ENCODE measurements at places on chromosomes 4 and X.

DNA sequence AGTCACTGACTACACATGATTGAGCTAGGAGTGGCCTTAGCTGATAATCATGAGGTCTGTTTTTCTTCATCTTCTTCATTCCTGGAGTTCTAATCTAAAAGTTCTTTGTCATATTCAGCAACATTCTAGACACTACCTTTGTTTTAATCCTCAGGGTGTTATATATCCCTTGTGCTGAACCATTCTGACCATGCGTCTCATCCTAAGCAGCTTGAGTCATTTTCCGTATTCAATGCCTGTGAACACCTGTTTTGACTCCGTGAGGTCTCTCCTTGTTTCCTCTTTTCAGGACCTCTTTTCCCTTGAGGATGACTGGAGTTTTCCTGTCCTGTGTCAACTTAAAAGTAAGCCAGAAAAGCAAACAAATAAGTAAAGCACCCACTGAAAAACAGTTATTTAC is 597.9 kb downstream of the GBA3 start:
- DNase-seq, result no peak

- no peak for DNase-seq
These were observed 531 bp downstream of the RUFY3 start for GRCh38 chr4:70722199-70722791.

- no peak for DNase-seq
These were observed 9.5 kb downstream of the CSTF2 start for GRCh38 chrX:100829730-100830129.

DNA sequence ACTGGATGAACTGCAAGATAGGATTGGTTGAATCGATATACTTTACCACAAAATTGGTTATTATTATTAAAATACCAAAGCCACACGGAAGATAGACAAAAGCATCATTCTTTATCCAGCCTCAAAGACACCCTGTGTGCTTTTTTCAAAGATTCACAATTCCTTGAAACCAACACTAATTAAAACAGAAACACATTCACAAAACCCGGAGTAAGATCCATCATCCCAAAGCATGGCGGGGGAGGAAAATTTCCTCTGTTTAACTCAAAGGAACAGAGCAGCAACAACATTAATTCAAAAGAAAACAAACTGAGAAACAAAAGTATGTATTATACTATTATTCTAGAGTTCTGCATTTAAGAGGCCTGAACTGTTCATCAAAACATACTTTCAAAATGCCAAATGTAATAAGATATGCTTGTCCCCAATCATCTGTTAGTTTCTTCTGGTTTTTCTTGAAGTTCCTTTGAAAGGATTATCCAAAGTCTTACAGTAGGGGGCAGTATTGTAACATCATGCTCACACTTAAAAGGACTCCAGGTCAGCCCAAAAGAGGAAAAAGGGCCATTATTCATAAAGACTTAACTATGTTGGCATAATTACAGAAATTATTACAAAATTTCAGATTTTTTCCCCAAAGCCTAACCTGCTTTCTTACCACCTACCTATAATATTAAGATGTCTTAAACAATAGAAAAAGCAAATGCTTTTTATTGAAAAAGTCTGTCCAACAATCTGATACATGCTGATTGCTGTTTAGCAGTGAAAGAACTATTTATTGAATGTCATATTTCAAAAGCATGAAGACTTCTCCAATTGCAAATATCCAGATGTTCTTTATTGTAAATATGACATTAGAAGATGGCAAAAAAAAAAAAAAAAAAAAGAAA is 168.7 kb downstream of the SCFD2 start:
- no peak for DNase-seq

DNA sequence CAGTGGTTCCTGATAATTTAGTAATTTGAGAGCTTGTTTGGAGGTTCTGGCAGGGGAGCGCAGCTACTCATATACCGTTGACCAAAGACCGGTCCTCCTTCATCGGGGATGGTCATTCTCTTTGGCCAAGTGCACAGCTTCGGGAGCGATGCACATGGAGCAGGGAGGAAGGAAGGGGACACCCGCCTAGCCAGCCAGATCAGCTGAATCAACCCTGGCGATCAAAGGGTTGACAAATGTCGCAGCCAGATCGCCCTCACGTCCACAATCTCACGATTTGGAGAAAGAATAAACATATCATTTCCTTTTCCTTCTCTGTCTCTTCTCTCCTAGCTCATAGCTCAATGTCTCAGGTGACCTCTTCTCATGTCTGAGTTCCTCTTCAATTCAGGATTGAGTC is 11.1 kb downstream of the NDNF start:
- no peak for DNase-seq

DNA sequence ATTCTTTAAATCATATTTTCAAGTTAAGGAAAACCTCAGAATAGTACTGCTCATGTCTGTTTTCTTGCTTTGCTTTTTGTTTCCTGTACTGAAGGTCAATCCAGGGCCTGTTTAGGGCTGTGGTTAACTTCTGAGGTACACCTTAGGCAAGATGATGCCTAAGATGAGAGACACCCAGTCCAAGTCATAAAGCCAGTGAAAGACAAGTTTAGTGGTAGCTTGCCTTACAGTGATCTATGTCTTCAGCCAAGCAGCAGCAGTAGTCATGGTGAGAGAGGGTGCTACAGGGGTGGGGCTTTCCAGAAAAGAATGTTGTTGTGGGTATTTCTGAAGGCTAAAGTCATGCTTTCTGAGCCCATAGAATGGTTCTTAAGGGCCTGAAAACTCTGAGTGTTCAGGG is 173.7 kb downstream of the VSIG4 start:
- no peak for DNase-seq

DNA sequence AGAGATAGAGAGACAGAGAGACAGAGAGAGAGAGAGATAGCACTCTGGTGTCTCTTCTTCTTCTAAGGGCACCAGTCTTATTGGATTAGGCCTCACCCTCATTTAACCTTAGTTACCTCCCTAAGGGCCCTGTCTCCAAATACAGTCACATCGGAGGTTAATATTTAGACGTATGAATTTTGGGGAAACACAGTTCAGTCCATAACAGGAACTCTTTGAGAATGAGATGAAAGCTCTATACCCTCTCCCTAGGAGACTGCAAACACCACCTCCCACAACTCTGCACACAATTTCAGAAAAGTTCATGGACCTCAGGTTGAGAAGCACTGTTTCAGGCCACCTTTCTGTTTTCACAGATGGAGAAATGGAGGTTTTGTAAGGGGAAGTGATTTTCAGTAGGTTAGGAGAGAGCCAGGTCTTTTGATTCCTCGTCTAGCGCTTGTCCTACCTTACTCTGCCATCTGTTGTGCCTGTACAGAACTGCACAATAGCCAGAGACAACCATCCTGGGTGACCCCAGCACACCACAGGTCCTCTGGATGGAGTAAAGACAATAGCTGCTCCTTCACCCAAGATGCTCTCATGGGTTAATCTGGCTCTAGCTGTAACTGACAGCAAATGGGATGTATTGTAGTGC is 16.9 kb upstream of the LOC101059915 start:
- DNase-seq, result no peak
